Type B pancreatic cell (in vitro differentiated cells): ENCODE measurements at places on chromosomes 5 and 9. TPM values are rescaled to one million over a fixed set of nuclear protein-coding genes. Genes with fewer than 3 reads are reported as not detected.

- no peak overlapping the region for H3K4me3 ChIP-seq
- no peaks in the 10 kb centered on the region for H3K27me3 ChIP-seq
- no peak for DNase-seq
- H3K27ac ChIP-seq = no peak overlapping the region
Observed at GRCh38 chr9:29290516-29290915, 1717.2 kb upstream of the C9orf72 start.

The FBXL7 gene
- 3.8 and 21.3 TPM in 2 replicates for total RNA-seq

DNA sequence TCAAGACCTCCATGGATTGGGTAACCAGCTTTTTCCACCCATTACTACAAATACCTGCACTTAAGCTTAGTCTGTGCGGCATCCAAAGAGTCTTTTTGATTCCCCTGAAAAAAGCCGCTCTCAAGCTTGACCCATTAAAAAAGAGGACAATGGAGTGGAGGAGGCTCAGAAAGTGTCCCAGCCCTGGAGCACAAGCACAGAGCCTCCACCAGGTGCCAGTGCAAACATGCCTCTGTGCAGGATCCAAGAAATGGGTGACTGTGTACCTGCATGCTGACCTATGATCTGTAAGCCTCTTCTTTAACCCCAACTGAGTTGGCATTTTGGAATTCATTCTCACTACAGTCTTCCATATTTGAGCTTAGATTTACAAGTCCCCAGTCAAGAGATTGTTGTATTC, 168.3 kb upstream of the TLE4 start:
- peaks cover 19% of the 10 kb centered on the region for H3K27me3 ChIP-seq
- H3K27ac ChIP-seq = no peak overlapping the region
- no peak for DNase-seq
- H3K4me1 ChIP-seq = no peaks in the 10 kb centered on the region

The SPATA31A1 gene
- not detected in 2 replicates for total RNA-seq

DNA sequence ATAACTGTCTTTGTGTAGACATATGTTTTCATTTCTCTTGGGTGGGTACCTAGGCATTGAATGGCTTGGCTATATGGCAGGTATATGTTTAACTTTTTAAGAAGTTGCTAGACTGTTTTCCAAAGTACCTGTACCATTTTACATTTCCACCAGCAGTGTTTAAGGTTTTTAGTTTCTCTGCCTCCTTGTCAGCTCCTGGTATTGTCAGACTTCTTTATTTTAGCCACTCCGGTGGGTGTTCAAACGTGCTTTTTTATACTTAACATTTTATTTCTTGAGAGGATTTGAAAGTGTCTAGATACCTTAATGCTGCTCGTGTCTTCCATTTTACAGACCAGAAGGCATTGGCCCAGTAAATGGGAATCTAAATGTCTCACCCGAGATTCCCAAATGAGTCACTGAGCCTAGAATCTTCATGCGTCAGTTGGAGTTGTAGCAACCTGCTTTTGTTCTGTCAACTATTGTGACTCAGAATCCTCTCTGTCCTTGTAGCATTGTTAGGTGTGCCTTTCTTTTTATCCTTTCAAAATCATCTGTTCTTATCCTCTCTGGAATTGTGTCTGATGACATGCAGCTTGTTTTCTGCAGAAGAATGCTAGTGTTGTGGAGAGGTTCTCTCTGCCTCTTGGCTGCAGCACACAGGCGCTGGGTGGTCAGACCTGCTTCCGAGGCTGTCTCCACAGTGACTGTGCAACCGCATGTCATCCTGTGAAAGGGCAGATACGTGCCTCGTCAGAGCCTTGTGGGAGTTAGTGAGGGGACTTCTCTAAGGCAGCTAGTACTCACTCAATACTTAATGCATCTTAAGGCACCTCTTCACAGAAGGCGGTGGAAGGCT, 291.8 kb downstream of the AOPEP start:
- H3K4me3 ChIP-seq = peak overlapping the region; percentile 32
- peak overlapping the region; percentile 86 for H3K27ac ChIP-seq
- peaks cover 60% of the 10 kb centered on the region for H3K36me3 ChIP-seq

The PLAC8L1 gene
- total RNA-seq = 0.95 and 2.4 TPM in 2 replicates

The PLPP6 gene
- total RNA-seq = 12.2 and 19.5 TPM in 2 replicates

The PCDH12 gene
- not detected in 2 replicates for total RNA-seq

The FPGS gene
- 18.7 and 42.4 TPM in 2 replicates for total RNA-seq

The SLC12A7 gene
- total RNA-seq = 44.7 and 57.6 TPM in 2 replicates

The SPATA31D4 gene
- not detected in 2 replicates for total RNA-seq

The IL4 gene
- total RNA-seq = not detected in 2 replicates

The PANK3 gene
- total RNA-seq = 82.6 and 91.8 TPM in 2 replicates

GRCh38 chr9:120860083-120860482, 16.9 kb downstream of the PHF19 start:
- peaks cover 5% of the 10 kb centered on the region for H3K4me1 ChIP-seq
- peaks cover 18% of the 10 kb centered on the region for H3K36me3 ChIP-seq
- DNase-seq = no peak
- no peaks in the 10 kb centered on the region for H3K27me3 ChIP-seq

The SHROOM1 gene
- total RNA-seq = 7.2 and 7.6 TPM in 2 replicates

DNA sequence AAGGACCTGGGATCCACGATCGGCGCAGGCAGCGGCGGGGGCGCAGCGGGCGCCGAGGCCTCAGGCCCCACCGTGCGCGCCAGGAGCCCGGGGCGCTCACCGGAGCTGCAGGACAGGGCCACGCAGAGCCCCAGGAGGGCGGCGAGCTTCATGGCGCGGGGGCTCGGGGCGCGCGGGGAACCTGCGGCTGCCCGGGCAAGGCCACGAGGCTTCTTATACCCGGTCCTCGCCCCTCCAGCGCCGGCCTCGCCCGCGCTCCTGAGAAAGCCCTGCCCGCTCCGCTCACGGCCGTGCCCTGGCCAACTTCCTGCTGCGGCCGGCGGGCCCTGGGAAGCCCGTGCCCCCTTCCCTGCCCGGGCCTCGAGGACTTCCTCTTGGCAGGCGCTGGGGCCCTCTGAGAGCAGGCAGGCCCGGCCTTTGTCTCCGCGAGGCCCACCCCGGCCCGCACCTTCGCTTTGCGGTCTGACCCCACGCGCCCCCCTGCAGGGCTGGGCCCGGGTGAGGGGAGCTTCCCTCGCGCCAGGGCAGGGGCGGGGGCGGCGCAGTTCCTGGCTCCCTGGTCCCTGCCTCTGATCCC, at the start of gene SCGB3A1:
TSS of gene SCGB3A1 (minus strand) at position 189 of the 577 bp plus-strand sequence. CDS start at position 152, 37 bp downstream.
- DNase-seq = no peak
- H3K4me1 ChIP-seq = peaks cover 12% of the 10 kb centered on the region

GRCh38 chr9:21078702-21079101, 960 bp upstream of the IFNB1 start:
- H3K4me1 ChIP-seq = no peaks in the 10 kb centered on the region
- no peak for DNase-seq
- H3K27ac ChIP-seq = no peak overlapping the region
- no peaks in the 10 kb centered on the region for H3K36me3 ChIP-seq
- H3K27me3 ChIP-seq = no peaks in the 10 kb centered on the region

DNA sequence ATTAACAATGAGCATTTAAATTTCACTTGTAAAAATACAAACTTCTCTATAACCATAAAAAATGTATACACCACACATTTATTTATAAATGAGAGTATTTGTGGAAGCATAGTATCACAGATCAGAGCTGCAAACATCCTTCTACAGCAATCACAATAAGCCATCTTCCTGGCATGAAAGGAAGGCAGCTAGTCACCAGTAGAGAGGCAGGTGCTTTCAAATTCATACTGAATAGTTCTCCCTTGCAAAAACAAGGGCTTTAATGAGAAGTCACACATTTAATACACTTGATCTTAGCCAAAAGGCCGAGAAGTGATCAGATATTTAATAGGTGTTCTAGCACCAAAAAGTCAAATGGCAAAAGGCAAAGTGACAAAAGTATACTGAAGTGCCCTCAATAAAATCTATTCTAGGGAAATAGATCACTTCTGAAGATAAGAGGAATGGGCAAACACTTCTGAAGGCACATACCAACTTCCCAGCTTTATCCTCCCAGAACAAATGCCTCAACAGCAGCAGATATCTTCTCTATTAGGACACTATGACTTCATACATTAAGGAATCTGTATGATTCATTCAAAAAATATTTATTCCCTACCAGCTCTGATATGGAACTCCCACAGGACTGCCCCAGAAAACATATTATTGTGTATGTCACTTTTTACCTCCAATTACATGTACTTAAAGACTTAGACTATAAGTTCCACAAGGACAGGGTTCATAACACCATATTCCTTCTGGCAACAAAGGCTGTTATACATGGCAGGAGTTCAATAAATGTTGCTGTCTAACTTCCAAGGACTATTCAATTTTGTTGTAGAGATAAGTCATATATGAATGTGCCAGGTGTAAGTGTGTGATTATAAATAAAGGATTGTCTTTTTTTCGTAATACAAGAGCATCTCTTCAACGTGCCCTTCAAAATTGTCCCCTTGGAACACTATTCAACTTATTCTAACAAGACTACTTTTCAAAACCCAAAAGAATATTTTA, 31.7 kb downstream of the MAPKAP1 start:
- H3K27ac ChIP-seq = peak overlapping the region; percentile 57
- DNase-seq = no peak
- H3K27me3 ChIP-seq = no peaks in the 10 kb centered on the region
- peaks cover 14% of the 10 kb centered on the region for H3K4me1 ChIP-seq

DNA sequence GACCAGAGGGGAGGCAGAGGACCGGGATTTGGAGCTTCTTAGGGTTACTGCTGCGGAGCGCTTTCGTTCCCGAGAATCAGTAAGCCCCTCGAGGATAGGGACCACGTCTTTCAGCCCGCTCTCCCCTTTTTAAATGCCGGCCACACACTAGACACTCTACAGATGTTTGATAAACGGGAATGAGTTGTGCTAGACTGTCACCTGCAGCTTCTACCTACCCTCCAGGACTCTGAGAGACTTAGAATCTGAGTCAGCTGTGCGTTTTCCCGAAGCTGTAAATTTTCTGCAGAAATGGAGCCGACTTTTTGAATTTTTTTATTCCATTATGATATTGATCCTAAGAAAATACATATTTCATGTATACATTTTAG, 670 bp downstream of the CCDC171 start:
- no peaks in the 10 kb centered on the region for H3K27me3 ChIP-seq
- H3K4me3 ChIP-seq = peak overlapping the region; percentile 97
- no peak for DNase-seq
- H3K36me3 ChIP-seq = peaks cover 4% of the 10 kb centered on the region

The FOXD4 gene
- 0.17 and 0.75 TPM in 2 replicates for total RNA-seq

DNA sequence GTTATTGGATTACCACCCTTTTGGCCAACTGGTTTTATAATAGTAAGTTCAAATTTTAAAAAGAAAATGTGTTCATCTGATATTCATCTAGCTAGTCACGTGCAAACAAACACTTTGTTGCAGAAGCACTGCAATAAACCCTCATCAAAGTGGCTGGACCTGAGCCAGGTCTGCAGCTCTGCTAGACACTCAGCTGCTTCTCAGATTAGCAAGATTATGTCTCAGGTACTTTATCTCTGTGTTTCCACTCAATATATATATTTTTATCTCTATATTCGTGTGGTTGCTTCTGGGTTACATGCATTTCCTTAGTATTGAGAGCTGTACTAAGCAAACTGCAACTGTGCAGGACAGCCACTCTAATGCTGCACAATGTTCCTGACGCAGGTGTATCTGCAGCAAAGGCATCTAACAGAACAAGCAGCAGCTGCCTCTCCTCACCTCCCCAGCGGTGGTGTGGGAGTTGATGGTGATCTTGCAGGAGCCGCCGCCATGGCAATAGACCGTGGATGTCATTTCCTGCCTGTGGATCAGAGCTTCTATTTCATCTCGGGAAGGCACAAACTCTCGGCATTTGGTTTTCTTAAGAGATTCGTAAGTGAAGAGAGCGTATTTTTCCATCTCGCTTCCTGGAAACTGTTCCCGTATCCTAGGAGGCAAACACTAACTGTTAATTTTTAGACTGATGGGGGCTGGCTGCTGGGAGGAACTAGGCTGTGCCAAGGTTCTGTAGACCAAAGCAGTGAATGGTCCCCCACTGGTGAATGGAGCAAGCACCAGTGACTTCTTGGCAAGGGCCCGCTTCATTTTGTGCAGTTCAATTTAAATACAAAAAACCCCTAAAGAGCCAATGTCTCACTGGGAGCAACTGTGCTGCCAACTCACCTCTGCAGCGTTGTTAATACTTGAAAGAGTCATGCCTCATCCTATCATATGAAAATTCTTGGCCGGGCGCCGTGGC, 56.7 kb upstream of the RETREG1 start:
- DNase-seq = no peak
- no peak overlapping the region for H3K27ac ChIP-seq
- H3K4me3 ChIP-seq = no peak overlapping the region
- no peaks in the 10 kb centered on the region for H3K27me3 ChIP-seq

The PKD2L2 gene
- total RNA-seq = not detected in 2 replicates

DNA sequence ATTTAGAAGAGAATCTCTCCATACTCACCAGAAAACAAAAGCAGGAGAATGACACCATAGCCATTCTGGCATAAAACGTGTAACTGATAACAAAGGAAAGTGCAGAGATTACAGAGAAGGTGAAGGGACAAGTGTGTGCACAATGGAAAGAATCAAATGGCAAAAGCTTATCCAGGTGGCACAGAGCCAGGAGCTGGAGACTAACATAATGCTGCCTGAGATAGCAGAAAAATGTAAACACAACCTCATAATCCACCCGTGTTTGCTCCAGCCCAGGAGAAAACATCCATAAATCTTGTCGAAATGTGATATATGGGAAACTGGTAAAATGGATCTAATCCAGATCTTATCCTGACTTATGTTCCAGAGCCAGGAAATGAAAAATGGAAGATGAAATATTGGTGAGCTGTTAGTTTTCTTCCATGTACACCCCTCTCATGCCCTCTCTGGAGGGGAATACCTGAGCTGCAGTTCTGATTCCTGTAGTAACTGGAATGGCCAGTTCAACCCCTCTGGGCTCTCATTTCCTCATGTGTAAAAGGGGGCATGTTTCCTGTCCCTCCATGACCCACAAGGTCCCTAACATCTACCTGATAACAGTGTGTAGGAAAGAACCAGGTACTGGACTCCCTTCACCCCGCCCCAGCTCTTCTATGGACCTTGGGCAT, 212.3 kb upstream of the DAPK1 start:
- H3K27ac ChIP-seq = no peak overlapping the region
- DNase-seq = no peak
- H3K4me1 ChIP-seq = peaks cover 30% of the 10 kb centered on the region

DNA sequence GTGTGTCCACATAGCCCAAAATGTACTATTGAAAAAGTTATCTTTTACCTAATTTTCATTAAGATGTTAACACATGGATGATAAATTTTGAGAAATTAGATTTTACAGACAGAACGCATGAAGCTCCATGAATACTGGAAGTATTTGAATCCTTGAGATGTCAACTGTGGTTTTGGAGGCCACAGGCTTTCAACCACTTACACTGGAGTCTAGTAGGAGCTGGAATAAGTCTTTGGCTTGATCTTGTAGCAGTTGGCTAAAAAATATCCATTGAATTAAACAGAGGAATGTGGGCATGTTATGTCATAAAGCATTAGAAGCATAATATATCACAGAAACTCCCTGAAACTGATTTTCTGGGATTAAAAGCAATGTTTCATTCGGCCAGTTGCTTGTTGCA, 52.9 kb downstream of the CAMK4 start:
- no peaks in the 10 kb centered on the region for H3K36me3 ChIP-seq
- no peak for DNase-seq

- H3K27me3 ChIP-seq = no peaks in the 10 kb centered on the region
- no peak overlapping the region for H3K4me3 ChIP-seq
- no peak for DNase-seq
- no peaks in the 10 kb centered on the region for H3K36me3 ChIP-seq
- no peak overlapping the region for H3K27ac ChIP-seq
Observed at GRCh38 chr5:35197351-35197750, 32.9 kb downstream of the PRLR start.

GRCh38 chr5:60540856-60541805, 158.8 kb downstream of the DEPDC1B start:
- no peak overlapping the region for H3K4me3 ChIP-seq
- peaks cover 19% of the 10 kb centered on the region for H3K4me1 ChIP-seq
- no peak for DNase-seq
- H3K27me3 ChIP-seq = no peaks in the 10 kb centered on the region
- H3K36me3 ChIP-seq = no peaks in the 10 kb centered on the region
